ENCODE measurements at places on chromosomes 13 and 19.
A peak's percentile ranks its signal among the peaks of the same experiment; 100 is the strongest.

GRCh38 chr13:63684822-63685221, 2269.2 kb upstream of the PCDH20 start:
- no peak for DNase-seq

DNA sequence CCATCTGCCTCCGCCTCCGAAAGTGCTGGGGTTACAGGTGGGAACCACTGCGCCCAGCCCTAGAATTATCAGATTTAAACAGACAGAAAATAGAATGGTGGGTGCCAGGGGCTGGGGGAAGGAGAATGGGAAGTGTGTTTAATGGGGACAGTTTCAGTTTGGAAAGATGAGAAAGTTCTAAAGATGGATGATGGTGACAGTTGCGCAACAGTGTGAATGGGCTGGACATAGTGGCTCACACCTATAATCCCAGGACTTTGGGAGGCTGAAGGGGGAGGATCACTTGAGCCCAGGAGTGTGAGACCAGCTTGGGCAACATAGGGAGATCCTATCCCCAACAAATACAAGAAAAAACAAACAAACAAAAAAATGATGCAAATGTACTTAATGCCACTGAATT, 15.9 kb downstream of the KANK2 start:
- DNase-seq = no peak

DNA sequence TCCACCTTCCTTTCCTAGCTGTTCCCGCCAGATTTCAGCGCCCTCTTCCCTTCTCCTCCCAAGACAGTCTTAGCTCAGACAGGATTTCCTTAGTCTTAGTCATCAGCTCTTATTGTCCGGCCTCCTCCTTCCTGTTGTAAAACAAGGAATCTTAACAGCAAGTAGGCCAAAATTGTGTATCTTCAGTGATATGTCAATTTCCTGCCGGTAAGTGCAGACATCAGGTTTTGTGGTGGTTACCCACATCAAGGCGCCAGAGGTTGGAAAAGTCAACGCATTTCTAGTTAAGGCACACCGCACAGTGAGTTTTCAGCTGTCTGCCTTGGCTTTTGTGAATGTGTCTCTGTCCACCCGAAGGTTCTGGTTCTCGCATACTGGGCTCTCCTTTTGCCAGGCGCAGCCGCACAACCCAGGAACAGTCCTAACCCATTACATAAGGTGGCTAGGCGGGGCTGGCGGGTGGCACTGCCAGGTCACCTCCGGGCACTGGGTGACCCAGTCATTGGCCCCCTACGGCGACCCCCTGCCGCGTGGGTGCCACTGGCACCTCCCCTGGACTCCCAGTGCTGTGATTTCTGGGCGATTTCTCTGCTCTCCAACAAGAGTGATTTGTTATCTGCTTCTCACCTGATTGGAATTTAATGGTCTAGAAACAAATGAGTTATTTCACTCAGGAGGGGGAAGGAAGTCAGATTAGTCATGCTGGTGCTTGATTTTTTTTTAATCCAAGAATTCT, 12.9 kb downstream of the COL4A2 start:
- DNase-seq = no peak

DNA sequence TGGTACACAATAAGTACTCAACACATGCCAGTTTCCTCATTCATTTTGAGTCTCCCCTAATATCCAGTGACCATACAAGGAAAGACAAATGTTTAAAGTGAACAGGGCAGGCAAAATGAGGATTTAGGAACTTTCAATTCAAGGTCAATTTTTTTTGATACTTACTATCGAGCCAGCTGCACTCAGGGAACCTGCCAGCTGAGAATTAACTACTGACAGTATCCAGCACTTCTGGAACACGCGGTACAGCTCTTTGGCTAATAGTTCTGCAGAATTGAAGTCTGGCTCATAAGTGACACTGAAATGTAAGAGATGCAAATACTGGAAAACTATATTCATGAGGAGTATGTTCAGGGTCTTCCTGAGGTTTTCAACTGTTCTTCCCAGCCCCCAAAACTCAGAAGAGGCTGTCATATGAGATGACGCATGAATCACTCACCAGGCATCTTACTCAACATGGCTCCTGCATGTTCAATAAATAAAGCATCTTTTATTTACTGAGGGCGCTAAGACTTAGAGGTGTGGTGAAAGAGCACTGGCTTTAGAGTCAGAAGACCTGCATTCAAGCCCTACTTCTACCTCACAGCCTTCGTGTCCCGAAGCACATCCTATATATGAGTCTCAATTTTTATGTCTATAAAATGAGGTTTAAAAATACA, 25.6 kb downstream of the RUBCNL start:
- no peak for DNase-seq

DNA sequence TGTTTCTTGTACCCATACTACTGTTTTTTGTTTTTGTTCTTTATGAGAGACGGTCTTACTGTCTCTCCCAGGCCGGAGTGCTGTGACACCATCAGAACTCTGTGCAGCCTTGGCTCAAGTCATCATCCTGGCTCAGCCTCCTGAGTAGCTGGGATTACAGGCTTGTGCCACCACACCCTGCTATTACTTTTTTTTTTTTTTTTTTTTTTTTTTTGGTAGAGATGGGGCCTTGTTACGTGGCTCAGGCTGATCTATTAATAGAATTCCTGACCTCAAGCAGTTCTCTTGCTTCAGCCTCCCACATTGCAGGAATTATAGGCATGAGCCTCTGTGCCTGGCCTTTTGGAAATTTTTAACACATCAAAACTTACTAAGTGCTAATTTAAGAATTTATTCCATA, 2.9 kb upstream of the ZNF304 start:
- no peak for DNase-seq

DNA sequence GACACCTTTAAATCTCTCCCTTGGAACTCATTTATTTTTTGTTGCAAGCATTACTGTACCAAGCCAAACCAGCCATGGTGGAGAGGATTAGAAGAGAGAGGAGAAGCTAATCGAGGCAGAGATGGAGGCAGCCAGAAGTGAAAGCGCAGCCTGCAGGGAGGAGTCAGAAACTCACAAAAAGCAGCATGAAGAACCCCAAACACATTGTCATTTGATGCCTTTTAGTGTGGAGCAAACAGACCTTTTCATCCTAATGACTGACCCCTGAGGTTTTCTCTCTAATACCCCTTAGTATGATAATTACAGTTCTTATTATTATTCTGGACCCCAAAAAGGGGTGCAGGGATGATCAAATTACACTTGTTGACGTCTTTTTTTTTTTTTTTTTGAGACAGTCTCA, 62.5 kb downstream of the TNFRSF19 start:
- peak; percentile 33 for DNase-seq

DNA sequence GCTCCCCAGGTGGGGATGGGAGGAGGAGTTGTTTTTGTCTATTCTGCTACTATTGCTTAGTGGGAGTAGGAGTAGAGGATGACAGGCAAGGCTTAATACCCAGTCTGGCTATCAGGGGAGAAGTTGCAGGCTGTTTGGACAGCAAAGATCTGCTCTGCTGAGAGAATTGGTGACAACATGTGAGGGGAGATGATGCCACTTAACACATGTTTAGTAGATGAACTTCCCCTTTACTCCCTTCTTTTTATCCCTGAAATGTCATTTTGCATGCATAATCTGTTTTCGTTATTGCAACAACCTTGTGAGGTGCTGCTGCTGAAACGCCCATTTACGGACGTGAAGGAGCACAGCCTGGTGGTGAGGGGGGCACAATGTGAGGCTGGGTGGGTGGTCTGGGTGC, 3.0 kb upstream of the CYP4F12 start:
- no peak for DNase-seq

- peak; percentile 59 for DNase-seq
Observed at GRCh38 chr13:35978607-35979316, 152.4 kb downstream of the DCLK1 start.

- DNase-seq = peak; percentile 76
Observed at GRCh38 chr19:52535771-52536447, 8.4 kb downstream of the ZNF808 start.

DNA sequence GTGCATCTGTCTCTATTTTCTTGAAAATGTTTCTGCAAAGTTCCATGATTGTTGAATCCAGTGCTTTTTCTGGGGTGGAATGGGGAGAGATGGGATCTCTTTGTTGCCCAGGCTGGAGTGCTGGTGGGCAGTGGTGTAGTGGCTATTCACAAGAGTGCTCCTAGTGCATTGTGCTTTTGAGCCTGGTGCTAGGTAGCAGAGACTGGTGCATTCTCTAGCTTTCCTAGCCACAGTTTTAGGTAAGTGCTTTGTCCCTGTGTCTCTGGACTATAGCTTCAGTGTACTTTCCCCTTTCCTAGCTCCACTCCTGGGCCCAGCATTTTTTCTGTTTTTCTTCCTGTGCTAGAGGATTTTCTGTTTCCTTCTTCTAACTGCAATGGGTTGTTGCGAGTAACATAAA, 825.6 kb downstream of the SLITRK6 start:
- no peak for DNase-seq

GRCh38 chr13:28282451-28282850, 144.1 kb downstream of the PAN3 start:
- DNase-seq = no peak

DNA sequence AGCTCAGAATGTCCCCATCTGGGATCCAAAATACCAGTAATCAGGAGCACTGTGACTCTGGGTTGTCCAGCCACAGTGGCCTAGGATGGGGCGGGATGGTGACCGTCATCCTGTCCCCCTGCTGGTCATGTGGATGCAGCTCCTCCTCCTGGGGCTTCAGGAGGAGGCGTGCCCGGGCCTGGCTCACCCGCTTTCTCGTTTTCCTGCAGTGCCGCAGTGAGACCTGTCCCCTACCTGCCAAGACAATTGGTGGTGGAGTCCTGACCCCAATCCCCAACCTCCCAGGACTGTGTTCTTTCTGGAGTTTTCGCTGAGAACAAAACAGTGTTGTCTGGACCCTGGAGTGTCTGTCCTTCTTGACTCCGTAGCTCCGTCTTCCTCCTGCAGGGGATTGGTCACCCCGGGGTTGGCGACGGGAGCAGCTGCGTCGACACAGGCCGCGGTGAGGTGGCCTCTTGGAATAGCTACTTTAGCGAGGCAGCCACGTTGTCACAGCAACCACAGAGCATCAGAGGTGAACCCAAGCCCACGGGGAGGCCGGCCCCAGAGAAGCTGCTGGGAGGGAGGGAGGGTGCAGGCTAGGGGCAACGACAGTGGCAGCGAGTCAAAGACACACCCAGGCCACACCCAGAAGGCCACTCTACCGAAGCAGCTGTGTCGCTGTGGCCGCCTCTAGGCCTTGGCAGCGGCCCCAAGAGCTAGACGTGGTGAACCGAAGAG, 10.2 kb upstream of the EMC10 start:
- DNase-seq = peak; percentile 81

DNA sequence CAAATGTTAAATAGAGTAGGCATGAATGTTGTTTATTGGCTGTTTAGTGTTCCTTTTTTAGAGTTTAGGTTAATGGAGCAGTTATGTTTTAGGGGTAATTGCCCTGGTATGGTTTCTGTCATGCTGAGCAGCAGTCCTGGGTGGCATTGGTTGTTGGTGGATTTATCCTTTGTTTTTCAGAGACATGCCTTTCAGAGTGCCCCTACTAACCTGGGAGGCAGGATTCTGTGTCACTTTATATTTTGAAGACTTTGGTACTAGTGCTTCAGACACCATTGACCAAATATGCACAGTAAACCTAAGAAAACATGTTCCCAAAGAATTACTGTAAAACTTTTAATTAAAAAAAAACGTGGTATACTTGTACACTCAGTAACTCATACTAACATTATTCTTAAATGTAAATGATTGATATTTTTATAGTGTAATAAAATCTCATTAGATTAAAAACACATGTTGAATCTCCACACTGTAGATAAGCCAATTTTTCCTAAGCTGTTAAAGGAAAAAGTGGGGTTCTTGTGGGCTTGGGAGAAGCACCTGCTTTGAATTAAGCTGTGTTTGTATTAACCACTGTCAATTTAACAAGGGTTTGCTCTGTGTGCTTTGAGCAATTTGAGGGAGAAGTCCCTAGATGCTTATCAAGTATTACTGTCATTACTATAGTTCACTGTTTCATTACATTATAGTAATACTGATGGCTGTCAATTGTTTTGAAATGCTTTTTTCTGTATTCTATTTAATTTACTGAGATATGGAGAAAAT, 133.2 kb downstream of the LMO7 start:
- DNase-seq = no peak

DNA sequence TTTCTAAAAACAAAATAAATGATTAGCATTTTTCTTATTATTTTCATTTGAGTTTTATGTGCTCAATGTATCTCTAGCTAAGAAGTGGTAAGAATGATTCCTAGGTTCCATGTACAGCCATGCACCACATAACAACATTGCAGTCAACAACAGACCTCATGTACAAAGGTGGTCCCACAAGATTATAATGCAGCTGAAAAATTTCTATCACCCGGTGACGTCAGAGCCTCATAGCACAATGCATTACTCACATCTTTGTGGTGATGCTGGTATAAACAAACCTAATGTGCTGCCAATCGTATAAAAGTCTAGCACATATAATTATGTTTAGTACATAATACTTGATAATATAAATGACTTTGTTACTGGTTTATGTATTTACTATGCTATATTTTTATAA, 120.5 kb downstream of the SLC7A1 start:
- DNase-seq = no peak

GRCh38 chr19:12092956-12093355, 28.4 kb downstream of the ZNF844 start:
- DNase-seq = no peak

DNA sequence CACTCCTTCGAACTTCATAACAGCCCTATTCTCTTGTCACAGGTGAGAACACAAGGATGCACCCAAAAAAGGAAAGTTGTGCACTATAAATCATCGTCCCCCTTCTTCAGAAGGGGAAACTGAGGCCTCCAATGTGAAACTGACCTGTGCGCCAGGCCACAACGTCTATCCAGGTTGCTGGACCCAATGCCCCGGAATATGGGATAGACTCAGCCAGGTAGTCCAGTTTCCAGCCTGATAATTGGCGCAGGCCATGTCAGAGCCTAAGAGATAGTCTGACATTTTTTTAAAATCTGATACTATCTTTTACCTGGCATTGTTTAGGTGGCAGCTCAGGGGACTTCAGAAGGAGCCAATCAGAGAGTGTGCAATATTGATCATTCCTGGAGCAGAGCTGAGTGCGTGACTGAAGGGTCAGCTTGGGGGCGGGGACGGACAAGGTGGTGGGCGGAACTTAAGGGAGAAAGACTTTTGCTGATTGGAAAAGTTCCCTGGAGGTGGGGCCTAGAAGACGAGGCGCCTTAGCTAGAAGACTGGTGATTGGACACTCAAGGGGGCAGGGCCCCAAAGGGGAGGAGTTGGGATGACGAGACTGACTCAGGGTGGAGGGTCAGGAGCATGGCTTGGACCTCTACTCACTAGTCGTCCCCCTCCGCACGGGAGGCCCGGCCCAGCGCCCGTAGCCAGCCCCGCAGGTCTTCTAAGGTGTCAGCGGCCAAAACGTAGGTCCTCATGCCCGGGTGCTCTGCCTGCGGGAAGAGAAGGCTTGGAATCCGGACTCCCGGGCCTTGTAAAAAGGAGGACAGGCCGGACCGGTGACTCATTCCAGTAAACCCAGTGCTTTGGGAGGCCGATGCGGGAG, 8.5 kb downstream of the PLEKHA4 start:
- DNase-seq = peak; percentile 84

DNA sequence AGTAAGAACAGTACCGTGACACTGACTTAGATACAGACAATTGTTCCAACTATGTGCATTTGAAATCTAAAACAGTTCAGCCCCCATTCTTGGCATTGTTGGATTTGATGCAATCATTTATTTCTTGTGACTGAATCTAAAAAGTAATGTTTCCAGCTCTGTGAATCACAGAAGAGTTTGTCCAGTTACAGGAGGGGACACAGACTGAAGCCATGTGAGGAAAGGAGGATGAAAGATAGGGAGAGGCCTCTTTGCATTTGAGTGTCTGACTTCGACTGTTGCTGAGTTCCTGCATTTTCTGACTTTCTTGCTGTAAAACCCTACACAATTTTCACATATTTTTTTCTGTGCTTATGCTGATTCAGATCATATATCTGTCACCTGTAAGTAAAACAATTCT, 179.3 kb upstream of the PCDH17 start:
- no peak for DNase-seq

Data from iPS-NIHi11 (cell line).